Smooth muscle cell of the brain vasculature (primary cell): ENCODE measurements at places on chromosomes 5 and 9.

- DNase-seq, result no peak
These were observed 190.4 kb upstream of the VCAN start for GRCh38 chr5:83281176-83281575.

- no peak for DNase-seq
These were observed 379.2 kb downstream of the TMEM167A start for GRCh38 chr5:82698026-82698425.

DNA sequence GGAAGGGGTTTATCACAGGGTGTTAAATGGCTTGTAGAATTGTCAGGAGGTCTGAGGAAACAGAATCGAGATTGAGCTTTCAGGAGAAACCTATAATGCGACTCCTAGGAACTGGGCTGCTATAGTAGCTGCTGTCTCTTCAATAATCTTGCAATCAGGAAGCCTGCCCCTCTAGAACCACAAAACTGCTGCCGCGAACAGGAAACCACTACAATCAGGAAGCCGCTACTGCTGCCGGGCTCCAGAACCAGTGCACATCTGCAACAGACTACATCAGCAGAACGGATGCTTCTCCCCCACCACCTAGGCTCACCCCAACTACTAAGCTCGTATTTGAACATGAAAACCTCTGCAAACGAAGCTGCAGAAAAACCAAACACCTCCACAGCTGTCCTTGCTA lies 31.6 kb downstream of the TNFSF8 start:
- no peak for DNase-seq

DNA sequence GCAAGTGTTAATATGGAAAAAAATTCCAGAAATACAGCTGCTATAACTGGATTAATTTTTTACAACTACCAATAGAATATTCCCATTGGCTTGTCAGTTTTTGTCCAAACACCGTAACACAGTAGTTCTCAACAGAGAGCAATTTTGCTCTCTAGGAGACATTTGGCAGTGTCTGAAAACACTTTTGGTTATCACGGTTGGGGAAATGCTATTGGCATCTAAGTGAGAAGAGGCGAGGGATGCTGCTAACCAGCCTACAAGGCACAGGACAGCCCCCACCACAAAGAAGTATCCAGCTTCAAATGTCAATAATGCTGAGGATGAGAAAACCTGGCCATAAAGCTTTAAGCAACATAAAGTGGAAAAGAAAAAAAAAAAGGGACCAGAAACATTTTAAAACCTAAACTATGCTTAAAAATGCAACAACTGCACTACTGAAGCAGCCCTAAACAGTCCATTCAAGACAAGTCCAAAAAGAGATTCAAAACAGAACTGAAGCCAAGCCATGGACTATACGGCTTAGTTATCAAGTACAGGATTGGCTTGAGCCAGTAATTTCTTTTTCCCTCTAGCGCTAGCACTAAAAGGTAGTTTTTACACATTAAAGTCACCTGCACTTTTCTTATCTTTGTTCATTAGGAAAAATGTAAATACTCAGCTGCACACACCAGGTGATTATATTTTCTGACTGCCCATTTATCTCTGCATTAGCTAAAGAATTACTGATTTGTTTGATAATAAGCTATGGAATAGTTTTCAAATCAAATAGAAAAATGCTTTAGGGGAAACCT lies 83.9 kb downstream of the NR3C1 start:
- no peak for DNase-seq
